ENCODE measurements at places on chromosomes 2 and 18. TPM values are rescaled to one million over a fixed set of nuclear protein-coding genes. Genes with fewer than 3 reads are reported as not detected.

The ALPG gene
- total RNA-seq: not detected

The EVA1A gene
- 13.2 TPM for total RNA-seq

The SERPINB5 gene
- 6.3 TPM for total RNA-seq

The UGT1A10 gene
- not detected for total RNA-seq

The EGR4 gene
- total RNA-seq: not detected

The CCDC178 gene
- 3.1 TPM for total RNA-seq

The HAAO gene
- total RNA-seq: 28.8 TPM

The CELF4 gene
- 41.2 TPM for total RNA-seq

The COL4A4 gene
- total RNA-seq: 11.7 TPM

The MROH2A gene
- total RNA-seq: not detected

The TRABD2A gene
- total RNA-seq: 0.77 TPM

The GPR35 gene
- 1.2 TPM for total RNA-seq

The DES gene
- 249 TPM for total RNA-seq

The SOWAHC gene
- 17.9 TPM for total RNA-seq

The SATB2 gene
- 6.6 TPM for total RNA-seq

The LBH gene
- 127 TPM for total RNA-seq

The GNAL gene
- total RNA-seq: 17.5 TPM

The PNPT1 gene
- total RNA-seq: 25.6 TPM

The NEURL3 gene
- 0.27 TPM for total RNA-seq

The INHA gene
- 0.82 TPM for total RNA-seq

The KANSL1L gene
- 94.0 TPM for total RNA-seq

The CCDC85A gene
- 14.0 TPM for total RNA-seq

The CGREF1 gene
- 12.1 TPM for total RNA-seq

The DSG4 gene
- total RNA-seq: not detected

The SP140L gene
- 3.1 TPM for total RNA-seq

The TNS1 gene
- 132 TPM for total RNA-seq

The ANTXR1 gene
- 137 TPM for total RNA-seq

The RRM2 gene
- total RNA-seq: 14.7 TPM

The RMND5A gene
- 93.2 TPM for total RNA-seq

The BARD1 gene
- total RNA-seq: 77.6 TPM

The PFN4 gene
- total RNA-seq: 4.1 TPM

The PREPL gene
- total RNA-seq: 143 TPM

The COL6A3 gene
- 291 TPM for total RNA-seq

The NEU4 gene
- 0.66 TPM for total RNA-seq

The GPR75 gene
- 4.2 TPM for total RNA-seq

The MALL gene
- total RNA-seq: 10.9 TPM

The RAB6D gene
- total RNA-seq: 0.55 TPM

The NCKAP1 gene
- 195 TPM for total RNA-seq

The SNED1 gene
- total RNA-seq: 16.0 TPM

The IGFBP5 gene
- total RNA-seq: 508 TPM

The LBX2 gene
- total RNA-seq: not detected

The AGXT gene
- total RNA-seq: not detected

The TMEM163 gene
- total RNA-seq: 4.7 TPM

The CERKL gene
- total RNA-seq: 39.1 TPM

The AQP4 gene
- total RNA-seq: 3.2 TPM

The PAX8 gene
- 3.7 TPM for total RNA-seq

The OXER1 gene
- total RNA-seq: 4.3 TPM

The FKBP1B gene
- total RNA-seq: 20.2 TPM

The DRC1 gene
- 1.3 TPM for total RNA-seq

The SH3YL1 gene
- total RNA-seq: 111 TPM

The GALNT14 gene
- 2.2 TPM for total RNA-seq

The FAM98A gene
- 72.3 TPM for total RNA-seq

The STARD6 gene
- total RNA-seq: not detected

Data from camera-type eye (tissue), 1 donor.